ENCODE measurements at places on chromosomes 11 and 22.

GRCh38 chr11:114317787-114318137 lies 21.6 kb downstream of the NNMT start:
- no peak for DNase-seq

GRCh38 chr11:125379981-125380380 lies 116.1 kb downstream of the FEZ1 start:
- DNase-seq = no peak

DNA sequence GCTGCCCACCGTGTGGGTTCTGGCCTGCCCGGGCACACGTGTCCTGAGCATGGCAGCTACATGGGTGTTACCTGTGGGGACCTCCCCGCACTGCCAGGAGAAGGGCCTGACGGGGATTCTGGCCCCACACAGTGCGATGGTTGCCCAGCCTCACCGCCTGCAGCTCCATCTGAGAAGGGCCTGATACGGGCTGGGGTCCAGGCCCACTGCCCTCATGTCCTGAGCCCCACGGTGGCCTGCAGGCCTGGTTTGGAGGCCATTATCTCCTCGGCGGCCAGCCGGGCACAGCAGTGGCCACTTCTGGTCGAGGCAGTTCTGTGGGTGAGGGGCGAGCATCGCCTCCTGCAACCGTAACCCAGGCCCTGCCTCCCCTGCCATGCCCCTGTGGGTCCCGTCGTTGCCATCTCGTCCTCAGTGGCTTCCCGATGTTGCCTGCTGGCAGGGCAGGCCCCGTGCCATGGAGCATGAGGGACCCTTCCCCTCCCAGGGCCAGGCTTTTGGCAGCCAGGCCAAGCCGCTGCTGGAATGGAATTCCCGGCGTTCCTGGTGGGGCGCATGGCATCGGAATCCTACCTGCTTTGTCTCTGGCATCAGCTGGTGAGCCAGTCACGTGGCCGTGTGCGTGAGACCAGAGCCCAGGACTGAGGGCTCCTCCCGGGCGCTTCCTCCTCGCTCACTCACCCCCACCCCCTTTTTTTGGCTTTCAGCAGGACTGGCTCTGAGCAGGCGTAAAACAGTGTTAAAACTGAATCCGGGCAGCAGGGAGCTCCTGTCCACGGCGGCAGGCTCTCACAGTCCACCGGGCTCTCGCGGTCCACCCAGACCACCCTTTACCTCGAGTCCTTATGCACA lies 71.9 kb upstream of the PPARA start:
- DNase-seq = no peak

DNA sequence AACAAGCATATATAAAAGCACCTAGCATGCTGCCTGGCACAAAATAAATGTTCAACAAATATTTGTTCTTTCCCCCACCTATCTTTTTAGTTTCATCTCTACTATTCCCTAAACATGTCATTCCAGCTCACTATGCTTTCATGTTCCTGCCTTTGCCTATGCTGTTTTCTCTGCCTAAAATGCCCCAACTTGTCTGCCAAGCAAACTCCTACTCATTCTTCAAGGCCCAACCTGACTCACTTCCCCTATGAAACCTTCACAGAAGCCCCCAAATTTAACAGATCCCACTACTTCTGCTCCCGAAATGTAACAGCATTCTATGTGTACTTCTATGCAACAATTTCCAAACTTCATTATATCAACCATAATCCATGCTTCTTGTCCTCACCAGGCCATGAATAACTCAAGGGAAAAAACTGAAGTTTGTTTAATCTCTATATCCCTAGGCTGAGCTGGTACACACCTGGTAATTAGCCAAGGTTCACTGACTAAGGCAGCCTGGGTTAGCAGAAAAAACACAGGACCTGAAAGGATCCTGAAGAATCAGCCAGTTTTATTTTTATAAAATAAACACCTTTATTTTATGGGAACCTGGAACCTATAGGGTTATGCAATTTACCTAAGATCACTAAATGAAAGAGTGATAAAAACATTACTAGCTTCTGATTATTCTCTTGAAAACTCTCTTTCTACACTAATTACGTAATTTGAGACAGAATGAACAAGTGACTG lies 72.2 kb downstream of the PAK1 start:
- no peak for DNase-seq

DNA sequence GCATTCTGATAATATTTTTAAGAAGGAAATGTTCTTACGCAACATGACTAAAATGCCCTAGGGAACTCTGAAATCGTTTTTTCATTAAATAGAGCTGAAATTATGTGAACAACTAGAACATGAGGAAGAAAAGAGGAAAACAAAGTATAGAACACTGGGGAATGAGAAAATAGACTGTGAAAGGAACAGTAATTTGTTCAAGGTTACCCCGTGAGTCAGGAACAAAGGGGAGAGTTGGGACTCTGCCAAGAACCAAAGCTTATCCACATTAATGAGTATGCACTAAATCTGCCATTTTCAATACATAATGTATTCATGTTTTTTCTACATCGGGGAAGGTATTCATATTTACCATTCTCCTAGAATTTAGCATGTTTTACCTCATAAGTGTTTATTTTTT lies 961.8 kb upstream of the CCDC90B start:
- no peak for DNase-seq

GRCh38 chr11:2542406-2542805 lies 97.6 kb downstream of the KCNQ1 start:
- DNase-seq = no peak

- DNase-seq = no peak
These were observed 27.2 kb downstream of the GRAMD1B start for GRCh38 chr11:123457187-123457770.

- DNase-seq = no peak
These were observed 28.1 kb downstream of the IGSF9B start for GRCh38 chr11:133928628-133929059.

DNA sequence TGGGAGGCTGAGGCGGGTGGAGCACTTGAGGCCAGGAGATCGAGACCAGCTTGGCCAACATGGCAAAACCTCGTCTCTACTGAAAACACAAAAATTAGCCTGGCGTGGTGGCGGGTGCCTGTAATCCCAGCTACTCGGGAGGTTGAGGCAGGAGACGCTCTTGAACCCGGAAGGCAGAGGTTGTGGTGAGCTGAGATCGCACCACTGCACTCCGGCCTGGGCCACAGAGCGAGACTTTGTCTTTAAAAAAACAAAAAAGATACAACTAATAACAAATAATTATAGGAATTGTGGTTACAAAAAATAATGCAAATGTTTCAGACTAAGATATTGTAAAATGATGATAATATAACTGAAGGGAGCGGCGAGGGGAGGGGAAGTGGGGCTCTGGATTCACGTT lies 90.3 kb upstream of the RTL6 start:
- DNase-seq = no peak

DNA sequence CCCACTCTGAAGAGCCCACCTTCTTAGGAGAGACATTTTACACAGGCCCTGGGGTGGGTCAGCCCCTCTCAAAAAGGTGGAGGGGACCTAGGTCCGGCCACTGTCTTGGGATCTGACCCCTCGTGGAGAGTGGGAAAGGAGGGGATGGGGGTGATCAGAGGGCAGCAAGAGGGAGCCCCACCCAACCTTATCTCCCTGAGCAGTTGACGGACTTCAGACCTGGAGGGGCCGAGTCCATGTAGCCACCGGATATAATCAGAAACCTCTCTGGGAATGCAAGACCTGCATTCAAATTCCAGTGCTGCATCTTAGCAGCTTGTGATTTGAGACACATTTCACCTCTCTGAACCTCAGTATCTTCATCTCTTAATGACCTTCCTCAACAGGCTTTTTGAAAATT lies 44.0 kb downstream of the TP53I11 start:
- DNase-seq = no peak

DNA sequence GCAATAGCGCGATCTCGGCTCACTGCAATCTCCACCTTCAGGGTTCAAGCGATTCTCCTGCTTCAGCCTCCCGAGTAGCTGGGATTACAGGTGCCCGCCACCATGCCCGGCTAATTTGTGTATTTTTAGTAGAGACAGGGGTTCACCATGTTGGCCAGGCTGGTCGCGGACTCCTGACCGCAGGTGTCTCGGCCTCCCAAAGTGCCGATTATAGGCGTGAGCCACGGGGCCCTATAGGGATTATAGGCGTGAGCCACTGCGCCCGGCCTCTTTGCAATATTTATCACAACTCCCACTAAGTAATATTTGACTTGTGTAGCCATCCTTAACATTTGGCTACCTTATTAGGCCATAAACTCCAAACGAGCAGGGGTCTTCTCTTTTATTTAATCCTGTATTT lies 879 bp upstream of the CUL5 start:
- DNase-seq = no peak

DNA sequence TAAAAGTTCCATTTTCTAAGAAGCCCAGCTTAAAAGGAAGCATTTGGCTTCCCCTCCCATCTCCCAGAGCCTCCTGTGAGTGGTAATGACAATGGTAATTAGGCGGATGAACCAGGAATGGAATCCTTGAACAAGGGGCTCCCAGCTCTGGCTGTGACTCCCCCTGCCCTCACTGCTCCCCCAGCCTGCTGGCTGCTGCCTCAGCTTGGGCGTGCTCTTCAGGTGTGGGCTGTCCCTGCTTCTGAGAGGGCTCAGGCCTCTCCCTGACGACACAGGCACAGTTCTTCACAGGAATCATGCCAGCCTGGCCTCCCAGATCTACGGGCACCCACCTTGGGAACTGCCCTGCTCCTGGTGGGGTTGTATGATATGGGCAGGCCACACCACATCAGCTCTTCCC lies 81.7 kb upstream of the NARS2 start:
- DNase-seq = no peak

DNA sequence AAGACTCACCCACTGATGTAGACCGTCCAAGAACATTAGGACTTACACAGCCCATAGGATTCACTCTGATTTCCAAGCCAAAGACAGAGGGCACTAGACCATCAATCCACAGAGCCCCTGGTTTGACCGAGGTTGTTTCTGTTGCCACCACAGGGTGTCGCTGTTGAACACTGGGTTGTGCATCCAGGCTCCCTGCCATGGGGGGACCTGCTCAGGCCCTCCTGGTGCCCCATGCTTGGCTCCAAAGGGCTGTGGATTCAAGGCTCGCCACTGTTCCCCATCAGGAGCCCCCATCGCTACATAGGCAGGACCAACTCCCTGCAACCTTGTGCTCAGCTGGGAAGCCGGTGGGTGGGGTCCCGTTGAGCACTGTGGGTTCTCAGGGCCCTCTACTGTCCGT lies 128.0 kb upstream of the ANO1 start:
- peak; percentile 27 for DNase-seq

- DNase-seq = no peak
These were observed 118.1 kb upstream of the CLPB start for GRCh38 chr11:72552399-72552910.

DNA sequence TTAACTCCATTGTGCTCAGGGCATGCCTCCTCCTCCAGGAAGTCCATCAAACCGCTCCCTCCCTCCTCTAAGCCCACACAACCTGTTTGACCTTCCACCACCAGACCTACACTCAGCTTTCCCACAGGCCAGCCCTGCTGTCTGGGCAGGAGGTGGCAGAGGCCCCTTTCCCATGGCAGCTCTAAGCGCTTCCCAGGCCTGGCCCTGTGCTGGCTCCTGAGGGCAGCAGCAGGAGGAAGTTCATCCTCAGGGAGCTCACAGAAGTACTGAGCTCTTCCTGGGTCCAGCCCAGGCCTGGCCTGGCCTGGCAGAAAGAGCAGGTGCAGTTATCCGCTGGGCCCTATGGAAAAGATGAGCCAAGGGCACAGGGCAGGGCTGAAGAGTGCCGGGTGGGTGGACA lies 31.4 kb downstream of the ARAP1 start:
- DNase-seq = no peak

DNA sequence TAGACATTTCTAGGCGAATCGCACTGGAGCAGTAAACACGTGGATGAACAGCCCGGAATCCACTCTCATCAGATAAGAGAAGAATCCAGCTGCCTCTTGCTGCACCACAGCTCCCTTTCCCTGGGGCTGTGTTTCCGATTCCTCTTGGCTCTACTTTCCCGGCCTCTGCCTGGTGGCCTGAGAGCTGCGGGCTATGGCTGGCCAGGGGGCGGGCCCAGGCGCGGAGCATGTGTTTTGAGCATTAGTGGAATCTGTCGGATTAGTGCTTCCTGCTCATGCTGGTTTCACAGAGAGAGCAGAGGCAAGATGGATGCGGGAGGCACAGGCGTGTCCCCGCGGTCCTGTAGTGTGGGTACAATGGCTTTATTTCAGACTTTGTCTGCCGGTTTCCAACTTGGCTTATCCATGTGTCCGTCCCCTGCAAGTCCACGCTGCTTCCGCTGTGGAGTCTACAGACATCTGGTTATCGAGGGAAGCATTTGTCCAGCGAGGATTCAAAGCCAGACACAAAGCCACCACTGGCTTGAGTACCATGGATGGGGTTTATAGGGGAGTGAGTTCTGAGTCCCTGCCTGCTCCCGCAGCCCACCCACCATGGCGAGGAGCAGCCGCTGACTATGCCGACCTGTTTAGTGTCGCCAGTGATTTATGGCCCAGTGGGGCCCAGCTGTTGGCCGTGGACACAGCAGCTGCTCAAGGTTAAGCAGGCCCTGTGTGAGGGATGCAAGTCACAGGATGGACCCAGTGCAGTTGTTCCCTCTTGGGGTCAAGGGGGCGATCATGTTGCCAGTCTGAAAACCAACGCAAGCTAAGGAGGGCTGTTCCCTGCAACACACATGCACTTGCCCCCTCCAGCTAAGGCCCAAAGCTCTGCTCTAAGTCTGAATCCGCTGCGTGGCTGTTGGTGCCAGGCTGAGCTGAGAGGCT lies 43.3 kb upstream of the EP300 start:
- no peak for DNase-seq

DNA sequence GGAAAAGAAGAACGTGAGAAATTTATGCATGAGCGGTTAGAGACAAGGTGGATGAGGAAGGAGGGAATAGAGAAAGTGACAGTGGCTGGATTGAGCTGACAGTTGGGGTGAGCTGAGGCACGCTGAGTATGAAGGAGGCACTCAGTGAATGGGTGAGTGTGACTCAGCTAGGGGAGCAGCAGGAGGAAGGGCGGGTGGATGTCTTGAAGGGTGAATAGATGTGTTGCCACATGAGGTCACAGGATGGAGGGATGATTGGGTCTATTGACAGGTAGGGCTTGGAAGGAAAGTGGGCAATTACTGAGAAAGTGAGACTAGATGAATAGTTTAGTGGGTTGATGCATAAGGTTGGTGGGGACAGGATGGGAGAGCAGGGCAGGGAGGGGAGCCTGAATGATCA lies 8.0 kb downstream of the IFITM10 start:
- no peak for DNase-seq

DNA sequence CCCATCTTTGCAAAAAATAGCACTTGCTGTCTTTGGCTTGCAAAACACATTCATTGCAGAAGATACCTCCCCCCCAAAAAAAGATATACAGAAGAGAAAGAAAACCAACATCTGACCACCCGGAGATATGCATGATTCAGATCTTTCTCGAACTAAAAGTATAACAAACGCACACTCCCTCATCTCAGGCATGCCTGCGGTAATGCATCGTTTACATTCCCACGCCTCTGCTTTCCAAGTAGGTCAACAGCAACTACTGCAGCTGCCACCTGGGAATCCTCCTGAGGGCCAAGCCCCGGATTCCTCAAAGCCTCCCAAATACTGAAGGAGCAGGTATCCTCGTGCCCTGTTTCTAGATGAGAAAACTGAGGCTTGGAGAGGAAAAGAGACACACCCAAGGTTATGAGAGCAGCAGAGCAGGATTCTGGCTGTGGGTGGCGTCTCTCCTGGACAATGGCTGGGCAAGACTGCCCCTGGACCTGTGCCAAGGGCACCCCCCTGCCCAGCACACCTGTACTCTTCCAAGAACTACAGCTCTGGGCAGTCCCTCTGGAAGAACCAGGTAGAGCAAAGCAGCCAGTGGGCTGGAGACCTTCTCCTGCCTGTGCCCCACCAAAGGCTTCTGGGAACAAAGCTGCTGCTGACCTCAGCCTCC lies 38.1 kb downstream of the NUP50 start:
- no peak for DNase-seq
